ENCODE measurements at places on chromosomes 12 and 14. TPM values are rescaled to one million over a fixed set of nuclear protein-coding genes. Genes with fewer than 3 reads are reported as not detected.

NTF3 gene
- total RNA-seq = 6.5 TPM

MIP gene
- total RNA-seq = 0.68 TPM

TPPP2 gene
- 0.41 TPM for total RNA-seq

TMEM121 gene
- 5.1 TPM for total RNA-seq

PLD4 gene
- total RNA-seq = 0.36 TPM

E2F7 gene
- total RNA-seq = 8.0 TPM

COL2A1 gene
- total RNA-seq = 1.5 TPM
